ENCODE measurements at places on chromosomes 3 and 15.
A peak's percentile ranks its signal among the peaks of the same experiment; 100 is the strongest.

DNA sequence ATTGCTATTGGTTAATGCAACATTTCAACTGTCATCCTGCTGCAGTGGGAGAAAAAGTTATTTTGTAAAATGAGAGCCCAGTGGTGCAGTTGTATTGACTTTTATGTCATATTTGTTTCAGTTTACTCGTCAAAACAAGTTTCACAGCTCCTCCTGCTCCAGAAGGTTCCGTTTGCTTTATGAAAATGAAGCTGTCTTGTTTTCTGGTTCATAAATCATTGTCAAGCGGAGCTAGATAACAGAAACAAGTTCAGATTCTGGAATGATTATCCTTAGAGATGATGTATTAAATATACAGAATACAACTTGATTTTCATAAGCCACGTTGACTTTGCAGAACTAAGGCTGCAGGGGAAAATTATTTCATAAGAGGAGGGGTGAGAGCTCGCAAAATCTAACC lies 970.5 kb upstream of the NR2F2 start:
- DNase-seq: no peak

GRCh38 chr3:187841560-187841959 lies 96.3 kb upstream of the BCL6 start:
- DNase-seq: no peak

GRCh38 chr3:148739720-148740119 lies 42.0 kb downstream of the AGTR1 start:
- no peak for DNase-seq

DNA sequence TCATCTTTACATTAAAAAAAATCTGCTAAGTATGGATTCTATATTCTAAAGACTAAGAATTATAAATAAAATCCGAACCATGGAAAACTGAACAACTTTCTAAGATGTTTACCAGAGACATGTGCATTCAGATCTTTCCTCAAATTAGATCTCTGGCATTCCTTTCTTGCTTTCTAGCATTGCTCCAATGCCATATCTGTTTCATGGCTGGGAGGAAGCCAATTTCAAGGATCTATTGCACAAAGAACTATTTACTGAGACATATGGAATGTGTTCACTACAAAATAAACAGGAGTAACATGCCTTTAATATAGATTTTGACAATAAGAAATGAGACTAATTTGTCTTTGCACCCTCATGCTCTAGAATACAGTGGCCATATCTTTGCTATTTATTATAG lies 45.1 kb upstream of the NANOGP8 start:
- no peak for DNase-seq

GRCh38 chr3:161854232-161854771 lies 357.7 kb downstream of the OTOL1 start:
- no peak for DNase-seq

DNA sequence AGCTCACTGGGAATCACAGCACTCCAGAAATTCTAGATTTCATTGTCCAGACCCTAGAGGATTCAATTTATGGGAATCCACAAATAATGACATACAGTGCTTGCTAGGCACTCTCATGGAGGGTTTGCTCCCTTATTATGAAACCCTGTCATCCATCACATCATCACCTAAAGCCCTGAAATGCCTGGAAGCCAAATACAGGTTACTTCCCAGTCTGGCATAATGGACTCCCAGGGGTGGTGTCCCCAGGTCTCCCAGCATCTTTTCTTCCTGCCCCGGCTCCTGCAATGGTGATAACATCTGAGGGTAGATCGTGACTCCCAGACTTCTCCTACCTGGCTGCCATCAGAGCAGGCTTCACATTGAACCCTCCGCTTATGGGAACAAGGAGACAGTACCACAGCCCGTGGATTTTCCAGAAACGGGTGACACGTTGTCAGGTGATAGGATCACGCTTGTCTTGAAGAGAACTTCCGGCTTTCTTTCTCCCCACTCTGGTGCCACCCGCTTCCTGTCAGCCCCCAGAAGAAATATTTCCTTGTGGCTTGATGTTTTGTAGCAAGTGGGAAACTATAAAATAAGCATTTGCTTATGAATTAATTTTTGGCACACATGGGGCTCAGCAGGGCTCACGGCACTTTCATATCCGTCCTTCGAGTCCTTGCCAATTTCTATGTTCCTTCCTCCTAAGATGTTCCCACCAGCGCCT lies 238.7 kb upstream of the BHLHE40 start:
- no peak for DNase-seq

DNA sequence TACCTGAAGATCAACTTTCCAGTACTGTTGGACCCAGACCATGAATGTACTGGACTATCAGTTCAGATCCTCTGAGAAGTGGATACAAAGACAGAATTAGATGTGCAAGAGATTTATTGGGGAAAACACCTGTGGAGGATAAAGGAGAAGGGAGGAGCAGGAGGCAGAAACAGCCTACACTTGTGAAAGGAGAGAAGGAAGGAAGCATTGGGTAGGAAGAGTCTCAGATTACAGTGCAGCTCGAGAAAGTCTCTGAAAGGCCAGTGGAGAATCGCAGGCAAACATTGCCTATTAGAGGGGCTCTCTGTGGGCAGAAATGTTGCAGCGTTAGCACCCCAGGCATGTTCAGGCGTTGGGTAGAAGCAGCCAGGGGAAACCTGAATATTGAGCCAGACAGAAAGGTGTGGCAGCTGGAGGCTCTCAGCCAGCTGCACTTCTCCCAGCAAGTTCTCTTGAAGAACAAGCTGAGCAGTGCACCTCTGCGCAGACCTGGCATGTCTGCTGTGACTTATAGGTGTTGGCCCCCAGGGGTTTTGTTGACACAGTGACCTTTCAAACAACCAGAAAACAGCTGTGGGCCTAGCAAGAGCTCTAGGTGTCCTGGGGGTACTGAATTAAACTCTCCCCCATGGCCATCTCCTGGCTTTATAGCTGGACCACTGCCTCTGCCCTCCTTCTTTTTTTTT lies 7.0 kb downstream of the CHST14 start:
- no peak for DNase-seq

GRCh38 chr3:69716119-69716518 lies 23.1 kb upstream of the MITF start:
- DNase-seq: no peak

DNA sequence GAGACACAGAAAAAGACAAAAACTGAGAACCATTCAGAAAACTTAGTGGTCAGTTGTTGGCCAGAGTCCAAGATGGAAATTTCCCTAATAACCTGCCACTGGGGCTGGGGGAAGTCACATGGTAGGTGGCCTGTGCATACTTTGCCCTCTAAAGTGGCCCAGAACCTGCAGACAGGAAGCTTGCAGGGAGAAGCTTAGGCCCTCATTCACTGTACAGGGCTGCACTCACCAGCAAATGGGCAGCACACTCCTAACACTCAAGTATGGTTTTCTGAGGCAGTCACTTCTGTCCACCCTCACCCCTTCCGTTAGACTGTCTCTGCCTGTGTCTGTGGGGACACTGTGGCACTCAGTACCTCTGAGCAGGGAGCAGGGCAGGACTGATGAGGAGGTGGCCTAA lies 14.5 kb upstream of the RNU6-1 start:
- no peak for DNase-seq

DNA sequence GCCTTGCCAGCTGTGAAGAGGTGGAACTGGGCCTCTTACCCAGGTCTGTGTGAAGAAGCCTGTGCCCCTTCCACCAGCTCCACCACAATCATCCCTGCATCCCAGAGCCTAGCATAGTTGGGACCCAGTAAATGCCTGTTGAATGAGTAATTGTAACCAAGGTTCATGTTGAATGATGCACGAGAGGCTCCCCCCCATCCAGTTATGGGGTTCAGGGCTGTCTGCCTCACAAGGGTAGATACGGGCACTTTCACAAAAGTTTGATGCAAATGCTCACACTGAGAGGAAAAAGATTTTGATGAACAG lies 29.5 kb upstream of the TSEN2 start:
- DNase-seq: no peak

- no peak for DNase-seq
Measured at GRCh38 chr3:40329071-40329470, 19.6 kb downstream of the EIF1B start.

DNA sequence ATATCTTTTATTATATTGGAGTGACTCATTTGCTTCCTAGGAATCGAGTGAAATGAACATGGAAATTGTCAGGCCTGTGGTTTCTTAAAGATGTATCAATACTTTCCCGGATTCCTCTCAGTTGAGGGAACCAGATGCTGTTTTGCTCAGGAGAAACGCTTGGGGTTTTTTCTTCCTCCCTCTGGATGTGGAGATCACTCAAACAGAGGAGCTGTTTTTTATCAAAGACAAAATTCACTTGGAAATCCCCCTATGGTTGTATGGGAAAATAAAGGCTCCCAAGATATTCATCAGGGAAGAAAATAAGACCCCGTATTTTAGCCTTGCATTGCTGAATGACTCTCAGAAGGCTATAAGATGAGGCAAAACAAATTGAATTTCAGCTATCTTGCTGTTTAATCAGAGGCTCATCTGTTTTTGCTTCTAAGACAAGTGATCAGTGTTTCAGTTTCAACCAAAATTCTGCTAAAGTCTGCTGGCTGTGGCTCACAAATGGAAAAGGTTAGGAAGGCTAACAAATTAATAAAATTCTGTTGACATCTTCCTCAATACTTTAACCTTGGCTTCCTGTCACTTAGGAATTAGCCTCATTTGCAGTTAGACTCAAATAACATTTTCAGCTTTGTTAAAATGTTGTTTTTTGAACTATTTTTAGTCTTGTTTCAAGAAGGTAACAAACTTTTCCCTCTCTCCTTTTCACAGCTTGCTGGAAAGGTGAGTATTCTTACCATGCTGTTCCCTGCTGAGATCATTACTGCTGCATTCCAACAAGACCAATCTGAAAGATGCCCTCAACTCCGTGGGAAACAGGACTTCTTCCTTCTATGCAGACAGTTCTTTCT lies 83.6 kb downstream of the COL6A5 start:
- no peak for DNase-seq

- no peak for DNase-seq
Measured at GRCh38 chr3:33803252-33803651, 4.8 kb downstream of the PDCD6IP start.

DNA sequence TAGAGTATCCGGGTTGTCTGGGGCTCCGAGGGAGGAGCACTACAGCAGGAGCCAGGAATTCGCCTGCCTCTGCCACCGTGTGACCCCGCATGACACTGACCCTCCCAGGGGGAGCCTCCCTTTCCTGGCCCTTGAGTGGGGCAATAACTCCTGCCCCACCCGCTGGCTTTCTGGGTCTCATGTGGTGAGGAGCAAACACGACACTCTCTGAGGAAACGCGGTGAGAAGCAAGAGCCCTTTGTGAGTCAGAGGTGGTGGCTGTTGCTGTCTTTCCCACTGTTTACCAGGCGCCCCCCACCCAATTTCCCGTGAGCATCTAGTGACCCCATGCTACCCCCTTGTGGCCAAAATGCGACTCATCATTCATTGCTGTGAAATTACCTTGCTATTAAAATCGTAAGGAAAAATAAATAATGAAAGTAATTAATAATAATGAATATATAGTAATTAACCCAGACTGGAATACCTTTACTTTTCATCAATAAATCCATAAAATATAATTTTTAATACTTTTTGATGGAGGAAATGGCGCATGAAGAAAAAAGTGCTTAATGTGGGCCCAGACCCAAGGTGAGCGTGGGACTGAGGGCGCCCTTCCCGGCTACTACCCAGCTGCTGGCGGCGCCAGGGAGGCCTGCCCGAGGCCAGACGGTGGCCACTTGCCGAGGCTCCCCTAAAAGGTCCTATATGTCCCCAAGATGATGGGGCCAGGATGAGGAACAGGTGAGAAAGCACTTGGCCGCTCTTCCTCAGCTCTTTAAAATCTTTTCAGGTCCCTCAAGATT lies 29.3 kb downstream of the CCNL1 start:
- peak; percentile 53 for DNase-seq

DNA sequence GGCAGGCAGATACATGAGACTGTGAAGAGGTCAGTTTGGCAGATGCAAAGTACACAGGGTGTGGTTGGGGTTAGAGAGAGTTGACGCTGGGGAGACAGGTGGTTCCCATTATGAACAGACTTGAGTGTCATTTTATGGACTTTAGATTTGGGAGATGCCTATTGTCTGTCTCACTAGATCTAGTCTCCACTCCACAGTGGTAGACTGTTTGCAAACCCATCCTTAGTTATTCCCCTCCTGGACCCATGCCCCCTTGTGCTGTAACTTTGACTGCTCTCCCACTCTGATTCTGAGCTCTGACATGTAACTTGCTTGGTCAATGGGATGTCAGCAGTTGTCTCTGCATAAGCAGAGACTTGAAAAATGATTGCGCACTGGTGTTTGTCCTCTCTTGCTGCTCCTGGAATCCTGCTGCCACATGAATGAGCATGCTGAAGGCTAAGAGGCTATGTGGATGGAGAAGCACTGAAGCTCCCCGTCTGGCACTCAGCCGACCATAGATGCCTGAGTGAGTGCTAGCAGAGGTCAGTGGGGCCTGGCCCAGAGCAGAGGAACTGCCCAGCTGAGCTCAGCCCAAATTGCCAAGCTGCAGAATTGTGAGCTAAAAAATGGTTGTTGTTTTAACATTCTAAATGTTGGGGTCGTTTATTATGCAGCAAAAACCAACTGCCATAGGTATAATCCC lies 88.2 kb downstream of the FAM43A start:
- no peak for DNase-seq

DNA sequence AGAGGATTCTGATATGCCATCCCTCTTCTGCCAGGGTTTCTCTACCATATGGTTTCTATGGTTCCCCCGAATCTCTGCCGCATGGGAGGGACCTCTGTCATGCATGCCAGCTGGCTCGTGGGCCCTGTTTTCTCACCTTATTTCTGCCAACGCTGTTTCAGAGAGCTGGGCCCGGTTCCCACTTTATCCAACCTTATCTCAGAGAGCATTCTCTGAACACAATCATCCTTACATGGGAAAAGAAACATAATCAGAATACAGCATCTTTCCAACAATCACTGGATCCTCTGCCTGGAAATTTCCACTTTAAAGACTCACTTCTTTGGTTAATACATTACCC lies 234.5 kb upstream of the ZBTB20 start:
- no peak for DNase-seq

GRCh38 chr3:29759411-29760225 lies 478.7 kb downstream of the RBMS3 start:
- DNase-seq: no peak

- no peak for DNase-seq
Measured at GRCh38 chr3:133994166-133994890, 35.4 kb downstream of the SLCO2A1 start.

DNA sequence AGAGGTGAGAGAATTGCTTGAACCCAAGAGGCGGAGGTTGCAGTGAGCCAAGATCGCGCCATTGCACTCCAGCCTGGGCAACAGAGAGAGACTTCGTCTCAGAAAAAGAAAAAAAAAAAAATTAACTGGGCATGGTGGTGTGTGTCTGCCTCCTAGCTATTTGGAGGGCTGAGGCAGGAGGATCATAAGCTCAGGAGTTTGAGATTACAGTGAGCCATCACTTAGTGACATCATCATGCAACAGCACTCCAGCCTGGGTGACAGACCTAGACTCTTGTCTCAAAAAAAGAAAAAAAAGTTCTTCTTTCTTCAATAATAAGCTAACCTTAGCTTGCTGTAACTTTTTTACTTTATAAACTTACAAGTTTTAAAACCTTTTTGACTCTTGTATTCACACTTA lies 99.8 kb downstream of the SLMAP start:
- no peak for DNase-seq

- no peak for DNase-seq
Measured at GRCh38 chr3:69011096-69011730, 2.3 kb downstream of the EOGT start.

GRCh38 chr15:67558502-67558901 lies 16.0 kb downstream of the MAP2K5 start:
- DNase-seq: no peak

Measured in NCI-H510A (cell line).